Right atrium auricular region (tissue), 2 donors: ENCODE measurements at places on chromosomes 4 and X. TPM values are rescaled to one million over a fixed set of nuclear protein-coding genes. Genes with fewer than 3 reads are reported as not detected.

The SHROOM2 gene
- 2.7 TPM for total RNA-seq

- DNase-seq: no peak
These were observed 161.6 kb upstream of the MID1 start for GRCh38 chrX:10781847-10782530.

DNA sequence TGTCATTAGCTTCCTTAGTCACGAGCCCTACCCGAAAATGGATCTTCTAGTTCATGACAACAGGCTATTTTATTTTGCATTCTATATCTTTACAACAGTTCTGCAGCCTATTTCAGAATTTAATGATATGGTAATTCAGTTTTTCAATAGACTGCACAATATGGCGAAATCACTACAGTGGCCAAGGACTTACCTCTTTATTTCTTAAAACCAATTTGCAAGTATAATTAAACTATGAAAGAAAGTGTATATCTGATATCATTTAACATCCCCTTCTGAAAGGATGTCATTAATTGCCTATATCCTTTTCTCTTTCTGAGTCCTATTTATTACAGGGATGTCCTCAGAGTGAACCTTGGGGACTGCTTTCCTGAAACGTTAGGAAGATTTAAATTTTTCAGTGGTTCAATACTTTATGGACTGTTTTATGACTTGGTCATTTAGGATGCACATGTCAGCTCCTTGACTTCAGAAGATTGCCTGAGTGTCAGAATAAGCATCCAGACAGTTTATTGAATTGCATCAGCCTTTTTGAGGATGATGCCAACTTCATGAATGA, 190.8 kb upstream of the GEMIN8 start:
- DNase-seq: no peak

The MMAA gene
- total RNA-seq: 7.0 TPM
